Uterus (tissue), 4 donors: ENCODE measurements at places on chromosomes 12 and 14.

DNA sequence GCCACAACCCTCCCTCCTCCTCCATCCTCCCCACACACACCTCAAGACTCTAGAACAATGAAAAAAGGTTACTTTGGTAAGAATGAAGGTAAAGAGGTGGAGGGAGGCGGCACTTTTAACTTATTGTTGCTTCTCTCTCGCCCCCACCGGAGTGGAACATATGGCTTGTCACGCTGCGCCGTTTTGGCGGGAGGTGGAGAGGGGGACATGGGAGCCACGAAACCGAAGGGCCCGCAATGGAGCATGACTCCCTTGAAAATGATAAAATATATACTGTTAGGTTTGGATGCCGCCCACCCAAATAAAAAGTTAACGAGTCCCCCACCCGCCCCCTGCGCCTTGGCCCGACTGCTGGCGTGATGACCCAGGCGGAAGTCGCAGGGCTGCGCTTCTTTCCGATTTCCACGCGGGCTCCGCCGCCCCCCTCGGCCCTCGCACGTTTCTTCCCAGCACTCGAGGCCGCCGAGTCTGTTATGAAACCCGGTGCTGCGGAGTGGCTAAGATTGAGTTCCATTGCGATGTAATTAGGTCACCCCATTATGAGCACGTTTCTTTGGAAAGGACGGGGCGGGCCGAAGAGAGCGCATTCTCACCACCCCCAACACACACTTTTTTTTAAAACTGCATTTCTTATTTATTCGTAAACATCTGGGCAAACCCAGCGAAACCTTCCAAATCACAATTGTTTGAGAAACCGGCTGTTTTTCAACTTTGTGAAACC, 1.4 kb upstream of the ZFP36L1 start:
- no peaks in the 10 kb centered on the region for H3K36me3 ChIP-seq
- H3K27me3 ChIP-seq, result no peaks in the 10 kb centered on the region
- no peaks in the 10 kb centered on the region for H3K4me1 ChIP-seq
- H3K4me3 ChIP-seq, result peak overlapping the region; percentile 96
- DNase-seq, result peak; percentile 92

DNA sequence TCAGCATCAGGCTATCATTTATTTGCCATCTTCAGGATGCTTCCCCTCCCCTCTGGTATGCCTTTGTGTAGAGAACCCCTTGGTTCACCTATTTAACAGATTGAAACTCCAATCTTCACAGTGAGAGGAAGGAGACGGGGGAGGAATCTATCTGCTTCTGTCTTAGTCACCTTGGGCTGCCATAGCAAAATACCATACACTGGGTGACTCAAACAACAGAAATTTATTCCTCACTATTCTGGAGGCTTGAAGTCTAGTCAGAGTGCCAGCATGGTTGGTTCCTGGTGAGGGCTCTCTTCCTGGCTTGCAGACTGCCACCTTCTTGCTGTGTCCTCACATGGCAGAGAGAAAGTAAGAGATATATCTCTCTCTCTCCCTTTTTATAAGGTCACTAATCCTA, 13.5 kb upstream of the EML1 start:
- no peak overlapping the region for H3K4me3 ChIP-seq
- DNase-seq, result no peak
- no peaks in the 10 kb centered on the region for H3K27me3 ChIP-seq

GRCh38 chr14:56057767-56058166, 60.4 kb upstream of the PELI2 start:
- H3K36me3 ChIP-seq, result no peaks in the 10 kb centered on the region
- no peaks in the 10 kb centered on the region for H3K4me1 ChIP-seq
- no peak for DNase-seq
- H3K27ac ChIP-seq, result no peak overlapping the region
- no peaks in the 10 kb centered on the region for H3K27me3 ChIP-seq

DNA sequence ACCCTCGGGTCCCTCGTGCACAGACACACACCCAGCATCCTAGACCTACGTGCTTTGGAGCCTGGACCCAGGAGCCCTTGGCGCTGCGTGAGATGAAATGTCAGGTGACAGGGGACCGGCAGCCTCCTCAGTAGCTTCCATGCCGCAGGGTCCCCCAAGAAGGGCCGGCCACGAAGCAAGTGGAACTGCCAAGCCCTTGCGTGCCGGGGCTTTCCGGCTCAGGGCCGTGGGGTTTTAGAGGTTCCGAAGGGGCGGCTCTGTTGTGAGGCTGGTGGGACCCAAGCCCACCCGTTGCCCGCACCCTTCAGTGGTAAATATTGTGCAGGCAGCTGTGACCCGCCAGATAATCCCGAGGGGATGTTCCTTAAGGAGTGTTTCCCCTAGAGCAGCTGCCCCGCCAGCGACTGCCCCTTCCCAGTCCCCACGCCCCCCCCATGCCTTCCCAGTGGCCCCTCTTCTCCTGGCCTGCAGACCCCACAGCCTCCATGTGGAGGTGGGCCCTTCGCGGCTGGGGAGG, 133.7 kb downstream of the ADGRD1 start:
- no peaks in the 10 kb centered on the region for H3K36me3 ChIP-seq
- peak; percentile 10 for DNase-seq
- no peaks in the 10 kb centered on the region for H3K27me3 ChIP-seq

DNA sequence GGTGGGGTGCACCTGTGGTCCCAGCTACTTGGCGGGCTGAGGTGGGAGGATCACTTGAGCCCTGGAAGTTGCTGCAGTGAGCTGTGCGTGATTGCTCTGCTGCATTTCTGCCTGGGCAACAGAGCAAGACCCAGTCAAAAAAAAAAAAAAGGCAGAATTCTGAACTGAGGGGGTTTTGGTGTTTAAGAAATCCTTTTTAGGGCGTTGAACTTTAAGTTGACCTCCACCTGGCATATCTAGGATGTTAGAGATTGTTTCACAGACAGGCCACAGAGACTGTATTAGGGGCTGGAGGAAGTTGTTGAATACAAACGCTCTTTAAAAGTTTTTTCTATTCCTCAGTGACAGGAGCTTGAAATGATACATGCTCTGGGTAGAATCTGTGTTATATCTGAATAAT, 60.5 kb downstream of the FBXW8 start:
- no peaks in the 10 kb centered on the region for H3K36me3 ChIP-seq
- H3K27me3 ChIP-seq, result no peaks in the 10 kb centered on the region
- DNase-seq, result no peak
- H3K27ac ChIP-seq, result no peak overlapping the region
- no peaks in the 10 kb centered on the region for H3K4me1 ChIP-seq
